Esophagus muscularis mucosa (tissue), 4 donors: ENCODE measurements at places on chromosomes 2 and 18. TPM values are rescaled to one million over a fixed set of nuclear protein-coding genes. Genes with fewer than 3 reads are reported as not detected.

Gene C2orf78
- total RNA-seq, result not detected

Gene NPAS2
- total RNA-seq, result 45.8 TPM

Gene SNTG2
- 7.4 TPM for total RNA-seq

Gene DTNA
- 189 TPM for total RNA-seq

Gene ALPG
- not detected for total RNA-seq

Gene GALR1
- total RNA-seq, result 0.33 TPM

Gene AKAIN1
- total RNA-seq, result not detected

Gene EGR4
- not detected for total RNA-seq

Gene RAMP1
- total RNA-seq, result 233 TPM

Gene ALPP
- not detected for total RNA-seq

Gene PKDCC
- total RNA-seq, result 198 TPM

Gene PFN4
- not detected for total RNA-seq

Gene ARPC2
- total RNA-seq, result 300 TPM

Gene LCT
- total RNA-seq, result not detected

- no peak for DNase-seq
- no peaks in the 10 kb centered on the region for H3K27me3 ChIP-seq
- no peak overlapping the region for H3K4me3 ChIP-seq
- no peaks in the 10 kb centered on the region for H3K4me1 ChIP-seq
Observed at GRCh38 chr2:157302492-157303099, 23.0 kb downstream of the ERMN start.

DNA sequence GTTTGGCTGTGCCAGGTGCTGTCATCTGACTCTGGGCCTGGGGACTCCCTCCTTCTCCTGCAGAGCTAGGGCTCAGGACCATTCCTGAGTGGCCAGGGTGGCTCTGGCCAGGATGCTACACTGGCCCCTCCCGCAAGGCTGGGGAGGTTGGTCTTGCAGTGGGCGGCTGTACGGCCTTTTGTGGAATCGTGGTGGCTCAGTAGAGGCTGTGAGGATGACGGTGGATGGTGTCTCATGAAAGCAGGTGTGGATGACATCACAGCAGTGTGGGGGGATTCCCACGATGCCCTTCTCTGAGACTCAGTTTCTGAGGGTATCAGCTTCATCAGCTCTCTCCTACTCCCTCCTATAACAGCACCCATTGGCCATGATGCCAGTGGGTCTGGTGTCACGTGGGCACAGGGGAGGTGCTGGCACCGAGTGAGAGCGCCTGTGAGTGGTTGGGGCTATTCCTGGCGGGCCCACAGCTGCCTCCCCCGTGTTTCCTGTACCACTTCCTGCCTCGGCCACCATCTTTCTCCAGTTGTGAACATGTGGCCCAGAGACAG, 144.2 kb upstream of the HDAC4 start:
- no peak for DNase-seq
- no peaks in the 10 kb centered on the region for H3K36me3 ChIP-seq
- no peak overlapping the region for H3K4me3 ChIP-seq
- no peaks in the 10 kb centered on the region for H3K4me1 ChIP-seq

GRCh38 chr18:3514312-3515216, 64.6 kb downstream of the TGIF1 start:
- no peak overlapping the region for H3K27ac ChIP-seq
- no peaks in the 10 kb centered on the region for H3K36me3 ChIP-seq
- no peak overlapping the region for H3K4me3 ChIP-seq
- H3K27me3 ChIP-seq, result no peaks in the 10 kb centered on the region
- H3K4me1 ChIP-seq, result no peaks in the 10 kb centered on the region

DNA sequence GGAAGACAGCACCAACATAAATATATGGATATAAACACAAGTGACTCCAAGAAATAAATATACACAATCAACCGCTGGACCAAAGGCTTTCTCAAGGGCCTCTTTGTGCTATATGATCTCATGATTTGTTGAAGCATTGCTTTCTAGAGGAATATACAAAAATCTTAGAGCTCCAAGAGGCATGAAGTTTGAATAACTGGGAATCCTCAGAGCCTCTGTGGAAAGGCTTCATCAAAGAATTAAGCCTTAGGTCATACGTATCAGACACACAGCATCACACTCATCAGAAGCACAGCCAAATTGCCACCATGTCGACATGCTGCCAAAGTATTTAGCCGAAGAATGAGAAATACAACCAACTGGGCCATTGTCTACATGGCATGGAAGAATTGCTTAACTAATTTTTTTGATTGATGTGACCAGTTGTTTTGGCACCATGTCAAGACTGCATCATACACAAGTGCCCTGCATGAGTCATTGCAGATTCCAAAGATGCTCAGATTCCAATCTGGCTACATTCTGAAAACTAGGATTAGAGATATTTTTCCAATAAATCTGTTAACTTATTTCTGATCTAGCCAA, 860.6 kb upstream of the ZEB2 start:
- H3K4me3 ChIP-seq, result no peak overlapping the region
- no peaks in the 10 kb centered on the region for H3K27me3 ChIP-seq
- H3K4me1 ChIP-seq, result no peaks in the 10 kb centered on the region
- no peaks in the 10 kb centered on the region for H3K36me3 ChIP-seq
- no peak for DNase-seq
- no peak overlapping the region for H3K27ac ChIP-seq

DNA sequence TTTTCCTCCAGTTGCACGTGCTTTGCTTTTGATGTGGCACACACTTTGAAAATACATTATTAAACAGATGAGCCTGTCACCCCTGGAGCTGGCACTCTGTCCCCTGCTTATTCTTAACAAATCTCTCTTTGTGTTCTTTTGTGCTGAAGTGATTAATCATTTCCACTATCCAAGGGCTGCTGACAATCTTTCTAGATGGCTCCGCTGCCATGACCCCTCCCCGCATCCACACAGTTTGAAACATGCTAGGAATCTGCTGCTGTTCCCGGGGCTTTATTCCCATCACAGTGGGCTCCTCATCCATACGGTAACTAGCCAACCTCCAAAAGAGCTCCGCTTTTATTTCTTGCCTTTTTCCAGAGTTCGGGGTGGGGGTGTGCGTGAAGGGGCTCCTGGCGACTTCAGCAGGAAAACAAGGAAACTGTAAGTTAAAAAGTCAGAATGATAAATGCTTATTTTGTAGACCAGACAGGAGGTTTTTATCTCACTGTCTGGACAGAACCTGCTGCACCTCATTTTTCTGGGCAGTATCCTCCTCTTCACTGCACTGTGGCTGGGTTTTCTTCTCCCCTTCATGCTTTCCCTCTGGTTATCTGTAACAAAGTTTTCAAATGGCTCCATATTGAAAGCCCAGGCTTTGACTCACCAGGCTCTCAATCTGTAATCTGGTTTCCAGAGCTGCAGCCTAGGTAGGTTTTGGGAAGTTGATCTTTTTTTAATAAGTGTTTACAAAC, 319.7 kb downstream of the AFF3 start:
- no peaks in the 10 kb centered on the region for H3K27me3 ChIP-seq
- no peaks in the 10 kb centered on the region for H3K4me1 ChIP-seq
- H3K36me3 ChIP-seq, result no peaks in the 10 kb centered on the region
- no peak for DNase-seq
- no peak overlapping the region for H3K27ac ChIP-seq

GRCh38 chr2:217934321-217935131, 68.3 kb downstream of the TNS1 start:
- H3K4me3 ChIP-seq, result peak overlapping the region; percentile 81
- DNase-seq, result no peak
- H3K27me3 ChIP-seq, result no peaks in the 10 kb centered on the region
- peak overlapping the region; percentile 98 for H3K27ac ChIP-seq
- H3K4me1 ChIP-seq, result peaks cover 100% of the 10 kb centered on the region
- peaks cover 11% of the 10 kb centered on the region for H3K36me3 ChIP-seq

DNA sequence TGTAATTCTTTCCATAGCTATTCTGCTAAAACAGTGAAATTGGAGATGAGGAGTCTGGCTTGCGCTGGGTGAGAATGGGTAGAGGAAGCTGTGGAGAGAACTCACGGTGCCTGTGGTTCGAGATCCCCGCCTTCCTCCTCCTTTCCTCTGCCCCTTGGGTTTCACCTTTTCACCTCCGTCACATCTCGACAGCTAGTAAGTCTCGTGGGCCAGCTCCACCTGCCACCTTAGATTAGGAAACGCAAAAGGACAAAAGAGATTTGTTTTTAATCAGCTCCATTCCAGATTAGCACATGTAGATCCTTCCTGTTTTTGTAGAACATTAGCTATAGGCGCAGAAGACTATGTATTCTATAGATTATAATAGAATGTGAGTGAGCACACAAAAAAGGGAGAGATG, 20.6 kb downstream of the TRIB2 start:
- H3K27ac ChIP-seq, result no peak overlapping the region
- no peak for DNase-seq
- H3K4me1 ChIP-seq, result peaks cover 54% of the 10 kb centered on the region
- peaks cover 61% of the 10 kb centered on the region for H3K36me3 ChIP-seq
- no peak overlapping the region for H3K4me3 ChIP-seq

GRCh38 chr2:43233218-43234212, 7.1 kb upstream of the ZFP36L2 start:
- no peak for DNase-seq
- H3K36me3 ChIP-seq, result peaks cover 13% of the 10 kb centered on the region
- no peaks in the 10 kb centered on the region for H3K27me3 ChIP-seq
- peaks cover 48% of the 10 kb centered on the region for H3K4me1 ChIP-seq
- H3K4me3 ChIP-seq, result no peak overlapping the region

DNA sequence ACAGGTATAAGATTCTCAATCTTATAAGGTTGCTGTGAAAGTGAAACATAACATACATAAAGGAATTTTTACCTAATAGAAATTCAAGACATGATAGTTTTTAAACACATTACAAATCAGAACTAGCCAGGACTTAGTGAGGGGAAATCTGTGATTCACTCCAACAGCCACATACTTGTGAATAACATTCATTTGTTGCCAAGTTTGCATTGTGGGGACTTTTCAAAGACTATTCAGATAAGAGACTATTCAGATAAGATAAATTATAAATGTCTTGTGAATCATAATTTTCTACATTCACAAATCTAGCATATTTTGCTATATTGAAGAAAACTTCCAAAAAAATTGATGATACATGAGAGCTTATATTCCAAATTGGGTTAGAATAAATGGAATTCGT, 345.3 kb upstream of the CDH20 start:
- no peaks in the 10 kb centered on the region for H3K36me3 ChIP-seq
- no peak overlapping the region for H3K27ac ChIP-seq
- H3K4me1 ChIP-seq, result no peaks in the 10 kb centered on the region
- no peak for DNase-seq
- no peak overlapping the region for H3K4me3 ChIP-seq

- peaks cover 63% of the 10 kb centered on the region for H3K4me1 ChIP-seq
- DNase-seq, result no peak
- no peaks in the 10 kb centered on the region for H3K27me3 ChIP-seq
- H3K36me3 ChIP-seq, result no peaks in the 10 kb centered on the region
Observed at GRCh38 chr2:237685408-237685807, 58.0 kb downstream of the LRRFIP1 start.

DNA sequence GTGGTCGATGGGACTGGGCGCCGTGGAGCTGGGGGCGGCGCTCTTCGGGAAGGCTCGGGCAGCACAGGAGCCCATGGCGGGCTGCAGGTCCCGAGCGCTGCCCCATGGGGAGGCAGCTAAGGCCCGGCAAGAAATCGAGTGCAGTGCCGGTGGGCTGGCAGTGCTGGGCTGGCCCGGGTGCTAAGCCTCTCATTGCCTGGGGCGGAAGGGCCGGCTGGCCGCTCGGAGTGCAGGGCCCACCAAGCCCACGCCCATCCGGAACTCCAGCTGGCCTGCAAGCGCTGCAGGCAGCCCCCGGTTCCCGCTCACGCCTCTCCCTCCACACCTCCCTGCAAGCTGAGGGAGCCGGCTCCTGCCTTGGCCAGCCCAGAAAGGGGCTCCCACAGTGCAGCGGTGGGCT, 748.4 kb upstream of the NRXN1 start:
- no peaks in the 10 kb centered on the region for H3K27me3 ChIP-seq
- H3K27ac ChIP-seq, result no peak overlapping the region
- no peak for DNase-seq
- no peak overlapping the region for H3K4me3 ChIP-seq

DNA sequence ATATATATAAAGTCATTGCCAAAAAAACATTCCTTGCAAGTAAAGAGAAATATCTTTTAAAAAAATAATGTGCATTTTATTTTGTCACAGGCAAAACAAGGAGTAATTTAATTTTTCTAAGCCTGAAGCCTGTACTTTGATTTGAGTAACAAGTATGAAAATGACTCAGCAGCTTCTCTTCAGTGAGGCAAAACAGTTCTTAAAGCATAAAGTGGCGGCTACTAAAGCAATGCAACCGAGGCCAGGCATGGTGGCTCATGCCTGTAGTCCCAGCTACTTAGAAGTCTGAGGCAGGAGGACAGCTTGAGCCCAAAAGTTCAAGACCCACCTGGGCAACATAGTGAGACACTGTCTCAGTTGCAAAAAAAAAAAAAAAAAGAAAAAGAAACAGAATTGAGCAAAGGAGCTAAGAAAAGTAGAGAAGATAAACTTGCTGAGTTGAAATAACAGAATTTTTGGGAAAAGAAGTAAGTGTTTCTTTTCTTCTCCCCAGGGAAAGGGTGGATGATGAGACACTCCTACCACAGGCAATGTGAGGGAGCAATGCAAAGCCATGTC, 29.6 kb downstream of the DOK1 start:
- H3K27ac ChIP-seq, result no peak overlapping the region
- no peak for DNase-seq
- no peak overlapping the region for H3K4me3 ChIP-seq
- H3K36me3 ChIP-seq, result no peaks in the 10 kb centered on the region
- no peaks in the 10 kb centered on the region for H3K27me3 ChIP-seq

- H3K27me3 ChIP-seq, result no peaks in the 10 kb centered on the region
- H3K4me1 ChIP-seq, result no peaks in the 10 kb centered on the region
- H3K4me3 ChIP-seq, result no peak overlapping the region
- no peaks in the 10 kb centered on the region for H3K36me3 ChIP-seq
Observed at GRCh38 chr2:108701806-108702205, 17.5 kb upstream of the RANBP2 start.

DNA sequence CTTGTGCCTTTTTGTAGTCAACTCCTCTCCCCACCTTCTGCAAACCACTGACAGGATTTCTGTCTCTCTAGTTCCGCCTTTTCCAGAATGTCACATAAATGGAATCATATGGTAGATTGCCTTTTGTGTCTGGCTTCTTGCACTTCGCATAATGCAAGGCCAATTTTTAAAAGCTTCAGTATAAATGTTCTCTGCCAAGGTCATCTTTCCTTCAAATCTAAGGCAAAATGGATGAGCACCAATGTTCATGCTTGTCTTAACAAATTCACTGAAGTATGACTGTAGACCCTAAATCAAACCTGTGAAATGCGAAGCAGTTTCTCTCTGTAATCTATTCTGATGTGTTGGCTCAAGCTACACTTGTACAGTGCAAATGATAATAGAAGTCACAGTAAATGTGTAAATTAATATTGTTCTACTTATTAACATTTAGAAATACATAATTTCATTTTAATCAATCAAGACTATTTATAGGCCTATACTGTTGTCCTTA, 92.8 kb upstream of the GLS start:
- H3K27ac ChIP-seq, result no peak overlapping the region
- H3K4me1 ChIP-seq, result peaks cover 17% of the 10 kb centered on the region
- no peak overlapping the region for H3K4me3 ChIP-seq
- no peaks in the 10 kb centered on the region for H3K27me3 ChIP-seq
- no peak for DNase-seq
- no peaks in the 10 kb centered on the region for H3K36me3 ChIP-seq

GRCh38 chr18:49617865-49618264, 56.0 kb downstream of the LIPG start:
- H3K4me1 ChIP-seq, result no peaks in the 10 kb centered on the region
- no peaks in the 10 kb centered on the region for H3K27me3 ChIP-seq
- H3K36me3 ChIP-seq, result no peaks in the 10 kb centered on the region
- H3K27ac ChIP-seq, result no peak overlapping the region
- peak; percentile 70 for DNase-seq

GRCh38 chr2:190344276-190344827, 963 bp downstream of the INPP1 start:
- peak overlapping the region; percentile 97 for H3K27ac ChIP-seq
- DNase-seq, result no peak
- H3K4me1 ChIP-seq, result peaks cover 35% of the 10 kb centered on the region
- no peaks in the 10 kb centered on the region for H3K36me3 ChIP-seq
